Natural killer cell (primary cell): ENCODE measurements at places on chromosomes 5 and 9. TPM values are rescaled to one million over a fixed set of nuclear protein-coding genes. Genes with fewer than 3 reads are reported as not detected.

Gene PARP8
- 372 TPM for total RNA-seq

GRCh38 chr9:121303456-121304451, 35.8 kb downstream of the GSN start:
- H3K27me3 ChIP-seq = no peaks in the 10 kb centered on the region
- H3K36me3 ChIP-seq = peaks cover 34% of the 10 kb centered on the region
- no peak overlapping the region for H3K4me3 ChIP-seq
- H3K4me1 ChIP-seq = peaks cover 19% of the 10 kb centered on the region
- no peak overlapping the region for H3K27ac ChIP-seq

GRCh38 chr5:15571081-15571480, 71.1 kb downstream of the FBXL7 start:
- H3K4me1 ChIP-seq = no peaks in the 10 kb centered on the region
- no peak for DNase-seq
- H3K27me3 ChIP-seq = no peaks in the 10 kb centered on the region
- H3K4me3 ChIP-seq = no peak overlapping the region
- H3K27ac ChIP-seq = no peak overlapping the region
- H3K36me3 ChIP-seq = no peaks in the 10 kb centered on the region

Gene PCDHB8
- total RNA-seq = not detected

DNA sequence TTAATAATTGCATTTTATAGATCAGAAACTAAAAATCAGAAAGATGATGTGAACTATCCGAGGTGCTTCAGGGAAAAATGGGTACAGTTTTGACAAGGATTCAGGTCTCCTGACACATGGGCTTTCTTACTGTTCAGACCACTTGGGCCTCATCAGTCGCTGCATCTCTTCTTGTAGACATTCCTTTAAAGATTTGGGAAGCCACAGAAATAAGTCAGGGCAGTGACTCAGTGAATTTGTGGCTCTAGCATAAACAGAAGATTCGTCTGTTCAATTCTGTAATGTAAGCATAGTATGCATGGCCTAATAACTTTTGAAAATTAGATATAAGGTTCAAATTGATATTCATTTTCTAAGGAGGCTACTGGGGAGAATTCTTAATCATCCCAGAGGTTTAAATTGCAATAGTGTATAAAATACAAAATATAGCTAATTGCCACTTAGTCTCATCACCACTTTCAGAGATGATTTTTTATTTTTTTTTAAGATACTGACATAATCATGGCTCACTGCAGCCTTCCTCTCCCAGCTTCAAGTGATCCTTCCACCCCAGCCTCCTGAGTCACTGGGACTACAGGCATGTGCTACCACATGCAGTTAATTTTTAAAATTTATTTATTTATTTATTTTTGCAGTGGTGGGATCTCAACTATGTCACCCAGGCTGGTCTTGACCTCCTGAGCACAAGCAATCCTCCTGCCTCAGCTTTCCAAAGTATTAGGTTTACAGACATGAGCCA, 48.9 kb downstream of the RASEF start:
- H3K27me3 ChIP-seq = no peaks in the 10 kb centered on the region
- no peak overlapping the region for H3K27ac ChIP-seq
- no peak overlapping the region for H3K4me3 ChIP-seq
- H3K36me3 ChIP-seq = no peaks in the 10 kb centered on the region
